Activated naive CD4-positive, alpha-beta T cell treated with anti-CD3 and anti-CD28 coated beads for 36 hours (primary cell): ENCODE measurements at places on chromosomes 7 and 10.

DNA sequence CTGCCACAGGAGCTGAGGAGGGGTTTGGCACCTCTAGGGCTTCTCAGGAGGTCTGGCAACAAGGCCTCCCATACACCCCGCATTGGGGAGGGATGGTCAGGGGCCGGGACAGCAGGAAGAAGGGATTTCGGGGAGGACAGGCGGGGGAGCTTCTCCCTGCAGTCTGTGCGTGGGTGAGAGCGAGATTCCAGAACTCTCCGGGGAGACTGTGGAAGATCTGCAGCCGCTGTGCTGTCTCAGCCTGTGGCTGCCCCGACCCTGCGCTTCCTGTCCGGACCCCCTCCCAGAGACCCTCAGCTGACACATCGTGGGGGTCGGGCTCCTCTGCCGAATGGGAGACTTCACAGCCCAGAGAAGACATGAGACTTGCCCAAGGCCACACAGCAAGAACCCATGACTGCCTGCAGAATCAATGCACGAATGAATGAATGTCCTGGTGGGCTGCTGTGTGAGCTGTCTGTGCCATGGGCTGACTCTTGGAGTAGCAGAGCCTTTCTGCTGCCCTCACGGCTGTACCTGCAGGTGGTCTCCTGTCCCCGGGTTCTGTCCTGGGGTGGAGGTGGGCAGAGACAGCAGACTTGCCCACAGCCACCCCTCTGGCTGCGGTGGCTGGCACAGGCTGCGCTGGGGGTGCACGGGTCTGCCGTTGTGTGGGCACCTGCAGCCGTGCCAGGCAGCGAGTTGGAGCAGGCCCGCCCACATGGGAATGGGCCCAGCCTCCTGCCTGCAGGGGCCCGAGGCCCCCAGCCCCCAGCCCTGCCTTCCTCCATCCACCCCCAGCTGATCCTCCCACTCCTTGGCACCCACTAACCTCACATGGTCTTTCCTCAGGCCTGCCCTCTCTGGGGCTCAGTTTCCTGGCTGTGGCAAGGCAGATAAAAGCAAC, 16.3 kb upstream of the LFNG start:
- DNase-seq = no peak

- DNase-seq = peak; percentile 20
Observed at GRCh38 chr10:4059471-4060138, 274.6 kb upstream of the KLF6 start.

DNA sequence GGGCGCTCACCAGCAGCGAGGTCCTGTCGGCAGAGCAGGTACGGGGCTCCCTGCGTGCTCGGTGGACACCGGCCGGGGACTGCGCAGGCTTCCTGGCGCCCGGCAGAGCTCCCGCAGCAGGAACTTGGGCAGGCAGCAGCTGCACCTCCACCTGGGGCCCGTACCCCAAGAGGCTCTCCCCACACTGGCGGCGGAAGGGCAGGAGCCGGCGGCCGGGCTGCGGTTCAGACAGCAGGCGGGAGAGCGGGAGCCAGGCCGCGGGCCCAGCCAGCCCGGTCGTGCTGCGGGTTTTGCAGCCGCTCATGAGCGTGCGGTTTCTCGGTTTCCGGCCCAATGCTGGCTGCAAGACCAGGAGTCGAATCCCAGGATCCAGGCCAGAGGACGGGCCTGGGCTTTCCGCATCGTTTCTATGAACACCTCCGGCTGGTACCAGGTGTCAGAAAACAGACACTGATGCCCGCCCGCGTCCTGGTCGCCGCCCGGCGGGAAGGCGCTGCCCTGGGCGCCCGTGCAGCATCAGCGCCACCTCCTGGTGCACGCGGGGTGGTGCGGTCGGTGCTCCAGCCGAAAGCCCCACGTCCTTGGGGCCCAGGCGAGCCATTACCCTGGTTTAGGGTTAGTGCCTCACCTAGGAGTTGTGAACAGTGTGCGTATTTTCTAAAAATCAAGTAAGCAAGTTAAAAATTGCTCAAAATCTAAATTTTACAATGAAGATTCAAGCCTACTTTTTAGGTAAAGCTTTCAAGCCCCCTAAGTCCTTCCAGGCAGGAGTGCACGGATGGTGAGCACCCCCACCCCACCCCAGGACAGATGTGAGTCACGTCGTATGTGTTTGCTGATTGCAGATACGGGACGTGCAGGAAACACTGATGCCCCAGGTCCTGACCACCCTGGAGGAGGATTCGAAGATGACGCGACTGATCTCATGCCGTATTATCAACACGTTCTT, 47.4 kb upstream of the PRKAR1B start:
- DNase-seq = peak; percentile 64

GRCh38 chr10:99318048-99318447, 11.1 kb upstream of the CNNM1 start:
- no peak for DNase-seq

DNA sequence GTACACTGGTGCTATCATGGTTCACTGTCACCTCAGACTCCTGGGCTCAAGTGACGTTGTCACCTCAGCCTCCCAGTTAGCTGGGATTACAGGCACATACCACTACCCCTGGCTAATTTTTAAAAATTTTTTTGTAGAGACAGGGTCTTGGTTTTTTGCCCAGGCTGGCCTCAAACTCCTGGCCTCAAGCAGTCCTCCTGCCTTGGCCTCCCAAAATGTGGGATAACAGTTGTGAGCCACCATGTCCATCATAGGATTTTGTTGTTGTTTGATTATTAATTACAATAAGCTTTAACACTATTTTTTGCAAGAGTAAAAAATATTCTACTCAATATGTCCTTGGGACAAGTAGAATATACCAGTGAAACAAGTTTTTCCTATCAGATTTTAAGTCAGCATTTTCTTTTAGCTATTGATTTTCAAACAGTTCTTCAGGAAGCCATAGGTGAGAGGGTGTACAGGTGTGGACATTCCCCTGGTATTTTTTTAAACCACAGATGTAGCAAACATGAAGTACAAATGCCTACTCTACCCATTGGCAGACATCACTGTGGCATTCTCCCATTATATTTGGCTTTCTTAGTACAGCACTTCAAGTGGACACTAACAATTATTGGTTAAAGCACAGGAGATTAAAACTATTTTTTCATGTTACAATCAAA, 18.7 kb downstream of the KMT2E start:
- DNase-seq = no peak

GRCh38 chr10:88991899-88992320, 1.3 kb downstream of the FAS start:
- no peak for DNase-seq

GRCh38 chr7:19095353-19095860, 22.0 kb downstream of the TWIST1 start:
- DNase-seq = no peak
